Putamen (tissue), 1 donor: ENCODE measurements at places on chromosomes 2 and 18.

DNA sequence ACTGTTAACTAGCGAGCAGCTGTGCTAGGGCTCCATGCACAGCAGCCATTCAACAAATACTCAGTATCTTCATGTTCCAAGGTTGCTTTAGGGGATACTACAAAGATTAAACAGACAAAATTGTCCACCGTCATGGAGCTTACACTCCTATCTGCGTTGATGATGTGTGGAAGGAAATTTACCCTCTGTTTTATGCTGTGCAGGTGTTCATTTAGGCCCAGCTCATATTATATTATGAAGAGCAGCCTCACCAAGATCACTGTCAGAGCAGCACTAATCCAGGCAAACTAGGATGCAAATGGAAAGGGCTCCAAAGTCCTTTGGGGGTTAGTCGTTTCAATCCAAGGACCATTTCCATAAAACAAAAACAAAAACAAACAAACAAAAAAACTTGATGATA lies 13.4 kb upstream of the WIPF1 start:
- DNase-seq, result no peak

- DNase-seq, result no peak
These were observed 54.0 kb upstream of the GPR75 start for GRCh38 chr2:53913721-53914120.

DNA sequence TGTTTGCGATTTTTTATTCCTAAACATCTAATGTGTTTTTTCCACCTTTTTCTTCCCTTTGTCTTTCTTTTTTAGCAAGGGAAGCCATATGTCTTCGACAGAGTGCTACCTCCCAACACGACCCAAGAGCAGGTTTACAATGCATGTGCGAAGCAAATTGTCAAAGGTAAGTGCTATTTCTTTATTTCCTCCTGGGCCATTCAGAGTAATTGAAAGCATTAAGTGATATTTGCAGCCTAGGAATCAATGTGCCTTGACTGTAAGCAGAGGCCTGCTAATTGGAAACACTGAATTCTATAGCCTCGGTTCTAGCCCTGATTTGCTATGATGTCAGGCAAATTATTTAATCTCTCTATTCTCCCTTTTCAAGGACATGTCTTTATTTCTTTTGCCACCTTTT lies 47.0 kb downstream of the KIF5C start:
- no peak for DNase-seq

DNA sequence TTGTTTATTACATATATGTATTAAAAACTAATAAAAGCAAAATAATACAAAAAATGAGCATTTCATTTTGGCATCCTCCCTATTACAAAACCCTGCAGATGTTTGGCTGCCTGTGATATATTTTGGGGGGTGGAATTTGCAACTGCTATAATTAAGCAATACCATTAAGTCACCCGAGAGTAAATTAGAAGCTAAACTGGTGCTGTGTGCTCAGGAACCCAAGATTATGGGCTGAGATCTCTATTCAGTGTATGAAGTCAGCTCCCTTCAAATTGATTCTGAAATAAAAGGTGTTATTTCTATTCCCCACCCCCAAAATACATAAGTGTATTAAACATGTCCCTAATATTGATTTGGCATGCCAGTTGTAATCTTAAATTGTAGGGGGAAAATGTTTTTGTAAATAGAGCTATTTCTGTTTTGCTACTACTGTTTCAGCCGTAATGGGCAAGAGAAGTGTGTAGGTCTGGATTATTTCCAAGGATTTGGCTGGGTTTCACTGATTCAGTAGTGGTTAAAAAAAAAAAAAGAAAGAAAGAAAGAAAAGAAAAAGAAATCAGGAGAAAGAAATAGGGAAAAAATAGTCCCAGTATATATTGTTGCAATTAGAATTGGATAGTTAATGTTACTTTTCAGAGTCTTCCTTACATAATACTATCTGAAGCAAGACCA lies 110.9 kb downstream of the SS18 start:
- no peak for DNase-seq

DNA sequence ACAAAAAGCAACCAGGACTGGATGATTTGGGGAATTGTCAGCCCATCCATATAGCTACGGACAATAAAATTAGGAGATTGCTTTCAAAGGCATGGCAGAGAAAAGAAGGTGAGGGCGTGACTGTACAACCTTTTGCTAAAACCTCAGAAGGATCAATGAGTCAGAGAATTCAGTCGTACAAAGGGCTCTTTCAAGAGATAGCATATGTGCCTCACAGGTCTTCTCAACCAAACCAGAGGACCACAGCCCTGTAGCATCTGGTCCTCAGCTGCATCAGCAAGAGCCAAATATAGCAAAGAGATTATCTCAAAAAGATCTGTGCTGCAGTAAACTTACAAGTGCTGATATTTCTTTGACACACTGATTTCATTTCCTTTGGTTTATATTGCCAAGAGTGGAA lies 149.9 kb upstream of the RAB6C start:
- no peak for DNase-seq

- no peak for DNase-seq
These were observed 12.1 kb upstream of the KDSR start for GRCh38 chr18:63378919-63379638.
